ENCODE measurements at places on chromosomes 3 and 15.

- DNase-seq = no peak
Measured at GRCh38 chr15:65778269-65778668, 13.8 kb downstream of the DENND4A start.

DNA sequence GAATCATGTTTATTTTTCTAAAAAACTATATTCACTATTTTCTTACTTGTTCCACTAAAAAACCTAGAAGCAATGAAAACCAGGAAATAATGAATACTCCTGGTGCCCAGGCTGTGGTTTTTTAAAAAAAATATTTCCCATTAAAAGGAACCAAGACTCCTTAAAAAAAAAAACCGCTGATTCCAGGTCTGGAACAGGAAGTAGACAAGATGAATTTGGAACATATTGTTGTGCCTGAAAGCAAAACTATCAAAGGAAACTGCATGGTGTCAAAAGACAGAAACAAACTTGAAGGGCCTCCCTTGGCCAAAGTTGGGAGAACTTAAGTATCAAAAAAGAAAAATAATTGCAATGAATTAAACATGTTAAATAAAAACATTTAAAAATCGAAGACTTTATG lies 245.3 kb upstream of the P2RY1 start:
- DNase-seq = no peak

- no peak for DNase-seq
Measured at GRCh38 chr15:60679256-60679655, 200.3 kb upstream of the ICE2 start.

DNA sequence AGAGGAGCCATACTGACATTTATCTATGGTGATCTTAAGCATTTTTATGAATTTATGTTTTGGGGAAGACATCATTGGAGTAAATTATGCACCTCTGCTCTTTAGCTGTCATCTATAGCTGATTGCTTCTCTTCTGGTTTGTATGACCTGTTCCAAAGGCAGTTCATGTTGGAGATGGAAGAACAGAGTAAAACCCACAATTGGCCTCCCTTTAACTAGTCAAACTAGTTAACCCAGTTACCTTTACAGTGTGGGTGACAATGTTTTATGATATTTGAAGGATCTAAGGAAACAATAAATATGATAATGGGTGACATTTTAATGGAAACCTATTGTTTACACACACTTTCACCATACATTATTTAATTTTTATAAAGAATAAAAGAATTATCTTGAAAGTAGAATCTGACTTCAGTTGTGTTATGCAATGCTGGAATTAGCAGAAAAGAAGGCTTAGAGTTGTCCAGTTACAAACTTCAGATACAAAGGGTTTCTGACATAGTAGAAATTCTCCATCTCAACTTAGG lies 263.5 kb downstream of the NFKBIZ start:
- no peak for DNase-seq

GRCh38 chr3:27526614-27527315 lies 42.6 kb upstream of the SLC4A7 start:
- DNase-seq = no peak

DNA sequence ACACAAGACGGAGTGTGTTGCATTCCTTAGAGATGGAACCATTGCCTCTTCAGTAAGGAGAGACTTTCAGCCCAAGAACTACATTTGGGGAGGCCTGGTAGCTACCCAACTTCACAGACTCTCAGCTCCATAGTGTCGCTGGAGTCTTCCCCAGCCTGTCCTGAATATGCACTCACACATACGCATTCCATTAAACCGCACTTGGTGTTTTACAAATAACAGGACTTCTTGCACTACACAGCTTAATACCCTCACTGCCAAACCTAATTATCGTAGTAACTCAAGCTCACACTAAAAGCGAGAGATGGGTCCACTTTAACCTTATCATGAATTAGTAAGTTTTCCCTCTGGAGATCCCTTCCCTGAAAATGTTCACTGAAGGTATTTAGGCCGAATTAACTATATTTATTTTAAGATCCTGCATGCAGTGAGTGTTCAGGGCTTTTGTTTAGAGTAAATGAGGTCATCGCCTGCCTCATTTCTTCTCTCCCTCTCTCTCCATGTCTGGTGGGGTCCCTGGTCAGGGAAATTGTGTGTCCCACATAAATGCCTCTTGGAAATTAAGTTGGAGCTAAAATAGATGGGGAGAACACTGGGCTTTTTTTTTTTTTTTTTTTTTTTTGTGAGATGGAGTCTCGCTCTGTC lies 171.9 kb downstream of the FAM43A start:
- no peak for DNase-seq

- DNase-seq = peak; percentile 73
Measured at GRCh38 chr15:59688423-59688781, 718 bp downstream of the BNIP2 start.

- peak; percentile 27 for DNase-seq
Measured at GRCh38 chr3:156332304-156332703, 211.9 kb downstream of the KCNAB1 start.

DNA sequence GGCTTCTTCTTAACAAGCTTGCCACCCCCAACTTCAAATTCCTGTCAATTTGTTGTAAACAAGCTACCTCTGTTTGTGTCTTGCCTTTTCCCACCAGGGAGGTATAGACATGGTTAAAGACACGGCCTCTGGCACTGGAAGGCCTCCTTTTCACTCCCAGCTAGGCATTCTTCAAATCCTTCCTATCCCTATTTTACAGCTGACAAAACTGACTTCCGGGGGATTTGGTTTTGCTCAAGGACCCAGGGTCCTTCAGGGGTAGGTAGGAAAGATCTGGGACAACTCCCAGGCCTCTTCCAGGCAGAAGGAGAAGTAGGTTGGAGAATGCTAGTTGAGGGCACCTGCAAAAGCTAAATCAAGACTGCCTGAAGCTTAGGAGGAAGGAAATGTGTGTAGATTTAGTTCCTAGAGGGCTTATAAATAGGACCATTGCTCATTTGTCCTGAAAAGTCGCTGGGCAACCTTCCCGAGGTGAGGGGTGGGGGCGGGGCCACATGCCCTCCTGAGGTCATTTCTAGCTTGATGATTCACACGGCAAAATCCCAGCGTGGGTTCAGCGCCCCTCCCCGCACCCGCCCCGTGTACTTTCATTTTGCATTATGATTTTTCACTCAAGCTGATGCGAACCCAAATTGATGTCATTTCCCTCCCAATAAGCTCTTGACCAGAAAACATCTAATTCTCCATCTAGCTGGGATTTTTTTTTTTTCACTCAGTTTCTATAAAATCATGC lies 365.5 kb downstream of the SHQ1 start:
- DNase-seq = peak; percentile 71

GRCh38 chr3:45806072-45806471 lies 9.7 kb upstream of the SLC6A20 start:
- no peak for DNase-seq

DNA sequence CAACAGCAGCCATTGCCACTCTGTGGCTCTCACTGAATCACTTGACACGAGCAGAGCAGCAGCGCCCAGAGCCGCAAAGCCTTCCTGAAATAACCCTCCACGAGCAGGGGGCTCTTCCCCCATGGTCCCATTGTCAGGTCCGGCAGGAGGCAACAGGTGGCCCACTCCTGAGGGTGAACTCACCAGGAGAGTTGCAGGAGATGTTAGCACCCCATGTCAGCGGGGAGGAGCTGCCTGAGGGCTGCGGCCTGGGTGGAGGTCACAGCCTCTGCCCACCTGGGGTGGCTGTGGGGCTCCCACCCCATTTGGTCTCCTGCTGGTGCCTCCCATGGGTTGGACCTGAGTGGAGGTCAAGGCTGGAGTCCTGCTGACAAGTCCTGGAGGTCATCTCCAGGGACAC lies 12.3 kb upstream of the C3orf22 start:
- DNase-seq = peak; percentile 35

DNA sequence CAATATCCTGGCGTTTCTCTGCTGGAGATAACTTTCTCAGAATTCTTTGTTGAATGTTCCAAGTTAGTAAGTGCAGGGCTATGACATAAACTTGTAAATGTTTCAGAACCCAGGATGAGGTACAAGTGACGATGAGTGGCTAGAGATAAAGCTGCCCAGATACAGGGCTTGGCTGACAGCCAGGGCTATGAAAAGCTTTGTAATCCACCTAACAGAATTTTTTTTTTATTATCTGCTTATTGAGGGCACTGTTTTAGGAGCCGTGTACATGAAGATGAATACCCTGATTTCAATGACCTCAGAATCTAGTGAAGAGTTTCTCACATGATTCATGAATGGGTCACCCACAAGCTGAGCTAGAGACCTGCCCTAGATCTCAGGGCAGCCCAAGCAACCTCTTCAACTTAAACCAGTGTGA lies 431.4 kb downstream of the DIPK2A start:
- no peak for DNase-seq

GRCh38 chr3:50494126-50494525 lies 9.3 kb downstream of the CACNA2D2 start:
- no peak for DNase-seq

DNA sequence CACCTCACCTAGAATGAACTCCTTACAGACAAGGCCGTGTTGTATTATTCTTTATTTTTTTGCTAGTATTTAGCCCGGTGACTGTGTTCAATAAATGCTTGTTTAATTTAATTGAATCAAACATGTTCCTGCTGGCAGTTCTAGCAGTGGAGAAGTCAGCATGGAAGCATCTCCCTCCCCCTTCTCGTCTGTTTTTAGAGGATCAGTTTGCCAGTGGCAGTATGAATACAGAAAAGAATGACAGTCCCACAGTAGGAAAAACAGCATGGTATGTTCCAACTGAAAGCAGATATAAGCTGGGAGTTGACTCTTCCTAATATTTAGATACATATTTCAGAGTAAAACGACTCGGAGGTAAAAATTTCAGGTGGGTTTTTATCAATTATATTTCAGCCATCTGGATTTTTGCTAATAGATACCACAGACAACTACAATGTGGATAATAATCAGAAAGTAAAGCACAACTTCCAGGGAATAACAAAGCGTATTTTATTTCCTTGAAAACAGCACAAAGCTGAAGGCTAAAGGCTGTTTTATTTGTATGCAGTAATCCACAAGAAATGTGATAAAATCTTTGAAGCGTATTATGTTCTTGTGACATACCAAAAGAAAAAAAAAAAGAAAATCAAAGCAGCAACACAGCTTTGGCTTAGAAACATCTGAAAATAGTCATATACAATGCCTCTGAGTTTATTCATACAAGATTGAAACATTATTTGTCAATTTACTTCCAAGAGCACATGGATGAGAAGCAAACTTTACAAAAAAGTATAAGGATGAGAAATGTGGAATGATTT lies 244.5 kb upstream of the KCNMB2 start:
- no peak for DNase-seq

- DNase-seq = peak; percentile 87
Measured at GRCh38 chr3:190076601-190077394, 43.9 kb downstream of the P3H2 start.

- DNase-seq = no peak
Measured at GRCh38 chr15:41905036-41905793, 11.4 kb upstream of the SPTBN5 start.

GRCh38 chr3:23073724-23074305 lies 129.3 kb upstream of the UBE2E2 start:
- no peak for DNase-seq
